ENCODE measurements at places on chromosomes 16 and 17.
A peak's percentile ranks its signal among the peaks of the same experiment; 100 is the strongest.

- no peak for DNase-seq
Measured at GRCh38 chr17:62781831-62782251, 26.3 kb downstream of the MARCHF10 start.

DNA sequence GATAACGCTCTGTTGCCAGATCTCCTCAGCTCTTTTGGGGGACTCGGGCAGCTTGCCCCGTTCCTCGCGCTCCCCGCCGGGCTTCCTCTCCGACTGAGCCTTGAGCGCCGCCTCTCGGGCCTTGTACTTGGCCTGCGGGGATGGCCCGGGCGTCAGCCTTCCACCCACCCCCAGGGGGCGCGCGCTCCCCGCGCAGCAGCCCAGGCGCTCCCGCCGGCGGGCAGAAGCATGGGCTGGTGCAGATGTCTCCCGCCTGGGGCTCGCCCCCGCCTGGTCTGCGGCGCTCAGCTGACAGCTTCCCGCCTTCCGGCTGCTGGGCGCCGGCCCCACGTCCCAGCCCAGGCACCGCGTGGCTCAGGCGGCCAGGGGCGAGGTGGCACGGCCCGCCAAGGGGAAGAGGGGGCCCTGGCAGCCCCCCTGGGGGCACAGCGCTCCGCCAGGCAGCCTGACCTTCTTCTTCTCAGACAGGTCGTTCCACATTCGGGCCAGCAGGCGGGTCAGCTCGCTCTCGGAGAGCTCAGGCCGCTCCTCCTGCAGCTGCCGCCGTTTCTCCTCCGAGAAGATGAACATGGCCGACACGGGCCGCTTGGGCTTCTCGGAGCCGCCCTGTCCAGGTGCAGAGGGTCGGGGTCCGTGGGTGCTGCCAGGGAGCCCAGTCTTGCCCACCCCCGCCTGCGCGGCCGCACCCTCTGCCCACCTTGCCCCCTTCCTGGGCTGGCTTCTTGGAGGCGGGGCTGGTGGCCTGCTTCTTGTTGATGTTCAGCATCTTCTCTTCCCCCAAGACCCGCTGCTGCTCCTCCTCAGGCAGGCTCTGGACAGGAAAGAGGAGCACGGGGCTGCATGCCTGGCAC lies 8.9 kb downstream of the UBTF start:
- peak; percentile 75 for DNase-seq

DNA sequence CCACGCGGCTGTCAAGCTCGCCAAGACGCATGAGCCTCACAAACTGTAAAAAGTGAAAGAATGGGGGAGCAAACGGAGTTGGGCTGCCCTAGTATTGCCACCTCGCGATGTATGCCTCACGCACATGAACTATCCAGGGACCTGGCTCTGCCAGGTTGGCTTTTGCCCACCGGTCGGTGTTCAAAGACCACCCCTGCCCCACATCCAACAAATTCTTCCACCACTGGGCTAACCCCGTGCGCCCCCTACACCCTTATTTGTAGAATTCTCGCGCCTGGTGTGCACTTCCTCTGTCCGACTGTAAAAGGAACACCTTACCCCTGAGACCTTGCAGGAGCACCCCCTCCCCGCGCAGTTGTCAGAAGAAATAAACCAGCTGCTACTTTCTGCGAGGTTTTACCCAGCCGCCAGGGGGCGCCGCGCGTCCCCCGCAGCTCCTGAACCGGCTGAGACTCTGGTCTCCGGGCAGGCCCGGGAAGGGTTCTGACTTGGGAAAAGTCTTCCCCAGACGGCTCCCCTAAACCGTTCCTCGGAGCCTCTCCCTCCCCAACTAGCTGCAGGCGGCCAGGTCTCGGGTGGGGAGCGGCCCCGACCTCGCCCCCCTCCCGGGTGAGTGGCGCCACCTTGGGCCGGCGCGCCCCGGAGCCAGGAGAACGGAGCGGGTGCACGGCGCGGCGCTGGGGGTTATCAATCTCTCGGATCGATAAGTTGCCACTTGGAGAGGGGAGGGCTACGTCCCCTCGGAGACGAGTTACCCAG lies 1.7 kb upstream of the ZNF423 start:
- DNase-seq = peak; percentile 77

GRCh38 chr16:66300037-66300436 lies 66.5 kb upstream of the CDH5 start:
- no peak for DNase-seq

Measured in HAP-1 (cell line).